ENCODE measurements at places on chromosomes 4 and X. TPM values are rescaled to one million over a fixed set of nuclear protein-coding genes. Genes with fewer than 3 reads are reported as not detected.

GRCh38 chr4:152738827-152739226, 40.7 kb downstream of the TIGD4 start:
- peak; percentile 3 for DNase-seq

- DNase-seq = no peak
Measured at GRCh38 chr4:36213977-36214376, 30.3 kb downstream of the ARAP2 start.

DNA sequence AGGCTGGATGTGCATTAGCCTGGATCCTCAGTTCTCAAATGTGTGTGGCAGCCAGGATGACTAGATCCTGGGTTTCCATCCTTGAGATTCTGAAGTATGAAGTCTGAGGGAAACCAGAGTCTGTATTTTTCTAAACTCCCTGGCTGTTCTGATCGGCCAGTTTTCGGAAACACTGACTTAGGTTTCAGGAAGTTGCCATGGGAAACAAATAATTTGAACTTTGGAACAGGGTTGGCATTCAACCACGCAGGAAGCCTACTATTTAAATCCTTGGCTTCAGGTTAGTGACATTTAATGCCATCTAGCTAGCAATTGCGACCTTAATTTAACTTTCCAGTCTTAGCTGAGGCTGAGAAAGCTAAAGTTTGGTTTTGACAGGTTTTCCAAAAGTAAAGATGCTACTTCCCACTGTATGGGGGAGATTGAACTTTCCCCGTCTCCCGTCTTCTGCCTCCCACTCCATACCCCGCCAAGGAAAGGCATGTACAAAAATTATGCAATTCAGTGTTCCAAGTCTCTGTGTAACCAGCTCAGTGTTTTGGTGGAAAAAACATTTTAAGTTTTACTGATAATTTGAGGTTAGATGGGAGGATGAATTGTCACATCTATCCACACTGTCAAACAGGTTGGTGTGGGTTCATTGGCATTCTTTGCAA, 67.6 kb downstream of the PDGFRA start:
- no peak for DNase-seq

GPR119 gene
- total RNA-seq = not detected

GRCh38 chr4:184568770-184569169, 80.5 kb downstream of the CASP3 start:
- DNase-seq = no peak

DNA sequence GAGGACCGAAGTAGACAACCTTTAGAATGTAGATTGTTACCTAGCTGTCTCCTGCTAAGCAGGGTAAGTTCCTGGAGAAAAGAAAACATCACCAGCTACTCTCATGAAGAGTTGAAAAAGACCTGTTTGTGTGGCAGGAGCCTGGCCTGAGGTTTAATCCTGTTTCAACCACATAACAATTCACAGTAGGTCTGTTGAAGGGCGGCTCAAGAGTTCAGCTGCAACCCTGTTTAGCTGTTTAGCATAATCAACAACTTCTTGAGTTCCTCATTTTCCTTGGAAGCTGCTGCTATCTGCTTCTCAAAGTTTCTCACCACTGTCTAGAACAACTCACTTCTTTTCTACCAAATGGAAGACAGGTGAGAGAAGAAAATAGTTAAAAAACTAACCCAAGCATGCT, 170.4 kb upstream of the TET2 start:
- DNase-seq = no peak

DNA sequence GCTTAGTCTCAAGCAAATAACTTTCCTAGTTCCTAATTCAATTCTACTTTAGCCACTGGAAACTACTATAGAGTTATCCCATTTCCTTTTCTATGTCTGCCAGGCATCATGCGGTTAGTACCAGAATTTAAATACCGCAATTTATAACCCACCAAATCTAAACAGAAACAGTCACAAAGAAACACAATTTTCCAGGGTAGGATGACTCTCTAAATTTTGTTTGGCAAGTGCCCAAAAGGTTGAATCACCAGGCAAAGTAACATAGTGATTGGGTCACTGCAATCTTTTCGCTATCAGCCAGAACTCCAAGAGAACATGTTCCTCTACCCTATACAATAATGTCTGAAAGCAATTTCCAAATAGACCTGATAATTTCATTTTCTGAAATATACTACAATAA, 240.2 kb upstream of the GRIA3 start:
- no peak for DNase-seq

DNA sequence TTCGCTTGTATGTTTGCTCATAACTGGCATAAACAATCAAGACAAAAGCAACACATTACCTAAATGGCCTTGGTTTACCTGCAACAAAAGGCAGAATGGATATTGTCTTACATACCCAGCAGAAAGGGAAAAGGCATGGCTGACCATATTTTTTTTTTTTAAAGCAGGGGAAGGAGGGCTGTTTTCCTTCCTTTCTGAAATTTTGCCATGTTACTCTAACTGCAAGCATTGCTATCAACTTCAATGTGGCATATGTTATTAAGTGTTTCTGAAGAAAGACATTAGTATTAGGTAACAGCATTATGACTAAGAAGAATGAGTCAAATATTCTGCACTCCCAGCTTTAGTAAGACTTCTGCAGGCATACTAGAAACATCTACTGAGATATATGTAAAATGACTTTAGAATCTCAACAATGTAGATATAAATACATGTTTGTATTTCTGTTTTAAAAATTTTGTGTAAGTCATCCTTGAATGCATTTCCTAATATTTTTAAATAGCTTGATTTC, 512.6 kb upstream of the FAM241A start:
- no peak for DNase-seq

HERC6 gene
- 53.3 TPM for total RNA-seq

GRCh38 chr4:113998531-113998930, 19.1 kb upstream of the ARSJ start:
- no peak for DNase-seq

DNA sequence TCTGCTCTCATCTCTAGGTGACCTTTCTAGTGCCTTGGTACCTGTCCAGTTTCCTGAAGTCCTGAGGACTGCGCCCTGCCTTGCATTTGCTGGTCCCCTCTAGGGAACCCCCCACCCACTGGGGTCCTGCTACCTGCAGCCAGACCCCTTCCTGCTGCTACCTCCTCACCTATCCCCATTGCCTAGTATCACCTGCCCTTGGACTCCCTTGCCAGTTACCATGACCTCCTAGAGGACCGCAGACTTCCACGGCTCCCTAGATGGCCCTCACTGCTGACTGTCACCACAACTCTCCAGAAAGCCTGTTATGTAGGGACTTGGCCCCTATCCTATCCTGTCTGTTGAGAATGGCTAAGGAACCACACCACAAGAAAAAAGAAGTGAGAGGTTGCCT, 166.6 kb downstream of the EFNB1 start:
- DNase-seq = no peak

CT55 gene
- not detected for total RNA-seq

CXXC4 gene
- total RNA-seq = 1.3 TPM

HSFX3 gene
- not detected for total RNA-seq

SAGE1 gene
- total RNA-seq = not detected

DNA sequence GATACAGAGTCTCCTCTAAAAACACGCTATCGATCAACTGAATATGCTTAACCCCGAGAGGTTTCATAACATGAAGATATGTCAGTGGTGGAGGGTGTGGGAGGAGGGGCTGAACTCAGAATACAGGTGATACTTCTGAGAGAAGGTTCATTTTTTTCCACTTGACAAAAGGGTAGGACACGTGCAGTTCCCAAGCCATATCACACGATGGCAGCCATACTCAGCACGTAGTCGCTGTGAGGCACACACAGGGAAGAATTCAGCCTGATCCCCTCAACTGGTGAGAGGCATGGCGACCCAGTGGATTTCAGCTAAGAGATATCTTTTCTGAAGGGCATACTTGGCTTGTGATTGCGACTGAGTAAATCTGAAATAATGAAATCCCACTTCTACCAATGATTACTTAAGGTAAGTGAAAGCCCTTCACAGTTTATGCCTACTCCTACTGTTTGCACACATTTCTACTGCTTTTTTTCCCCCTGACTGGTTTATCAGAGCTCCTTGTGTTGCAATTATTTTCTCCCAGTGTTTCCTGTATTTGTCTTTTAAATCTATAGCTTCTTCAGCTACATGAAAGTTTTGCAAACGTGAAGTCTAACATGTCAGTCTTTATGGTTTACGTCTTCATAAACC, 133.1 kb downstream of the CORIN start:
- peak; percentile 42 for DNase-seq

- no peak for DNase-seq
Measured at GRCh38 chrX:115339441-115340025, 50.0 kb downstream of the LUZP4 start.

DNA sequence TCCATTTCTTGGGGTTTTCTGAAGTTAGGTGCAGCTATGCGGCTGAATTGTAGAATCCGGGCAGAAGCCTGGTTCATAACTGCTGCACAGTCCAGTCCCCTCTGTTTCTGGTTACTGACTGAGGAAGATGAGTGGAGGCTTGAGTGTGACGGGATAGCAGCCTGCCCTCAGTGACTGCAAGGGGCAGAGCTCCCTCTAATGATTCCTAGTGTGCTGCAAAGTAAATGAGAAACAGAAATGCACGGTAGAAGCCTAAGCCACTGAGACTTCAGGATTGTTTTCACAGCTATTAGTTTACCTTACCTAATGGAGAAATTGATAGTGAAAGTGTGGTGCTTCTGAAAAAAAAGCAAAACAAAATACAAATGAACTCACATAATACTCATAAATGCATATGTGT, 189.2 kb downstream of the GPM6A start:
- no peak for DNase-seq

- no peak for DNase-seq
Measured at GRCh38 chrX:102627640-102628039, 23.6 kb upstream of the GPRASP1 start.

DNA sequence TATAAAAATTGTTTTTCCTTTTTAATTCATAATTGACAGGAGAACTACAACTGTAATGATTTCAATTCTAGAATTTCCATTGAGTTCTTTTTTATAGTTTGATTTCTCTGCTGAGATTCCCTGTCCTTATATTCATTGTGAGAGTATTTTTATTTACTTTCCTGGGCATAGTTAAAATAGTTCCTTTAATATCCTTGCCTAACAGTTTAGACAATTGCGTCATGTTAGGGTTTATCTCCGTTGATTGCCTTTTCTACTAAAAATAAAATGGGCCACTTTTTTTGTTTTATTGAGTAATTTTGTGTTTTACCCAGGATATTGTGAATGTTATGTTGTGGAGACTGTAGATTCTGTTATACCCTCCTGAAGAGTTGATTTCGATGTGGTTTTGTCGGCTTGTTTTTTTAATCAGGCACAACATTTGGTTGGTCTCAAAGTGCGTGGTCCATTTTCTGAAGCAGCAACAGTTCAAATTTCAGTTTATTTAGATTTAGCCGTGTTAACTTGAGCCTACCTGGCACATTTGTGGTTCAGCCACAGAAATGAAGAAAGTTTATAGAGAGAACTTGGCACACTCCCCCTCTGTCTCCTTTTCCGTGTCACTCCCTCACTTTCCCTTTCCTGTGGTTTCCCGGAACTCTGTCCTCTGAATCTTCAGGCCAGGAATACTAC, 16.0 kb upstream of the PRRG1 start:
- no peak for DNase-seq

CLIC2 gene
- total RNA-seq = 0.59 TPM

GRCh38 chr4:54099748-54100574, at the start of gene GSX2:
Gene GSX2, plus strand, starts transcription at chr4:54100163. Its CDS starts 182 bp downstream, at chr4:54100345.
- DNase-seq = peak; percentile 9

MAGEA4 gene
- not detected for total RNA-seq

DNA sequence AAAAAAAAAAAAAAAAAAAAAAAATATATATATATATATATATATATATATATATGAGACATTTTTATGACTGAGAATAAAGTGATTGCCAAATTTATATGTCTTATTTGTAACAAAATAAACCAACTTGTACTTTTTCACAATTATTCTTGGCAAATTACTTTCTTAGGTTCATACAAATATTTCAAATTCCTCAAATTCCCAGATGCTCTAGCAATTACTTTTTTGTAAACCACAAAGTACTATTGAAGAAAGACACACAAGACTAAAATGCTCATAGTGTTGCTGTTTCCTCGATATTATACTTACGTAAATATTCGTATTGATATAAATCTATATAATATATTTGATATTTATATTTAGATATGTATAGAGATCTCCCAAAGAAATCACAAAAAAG, 390.0 kb downstream of the FAT4 start:
- no peak for DNase-seq

GRCh38 chr4:158444621-158445020, 77.1 kb upstream of the RXFP1 start:
- no peak for DNase-seq

DNA sequence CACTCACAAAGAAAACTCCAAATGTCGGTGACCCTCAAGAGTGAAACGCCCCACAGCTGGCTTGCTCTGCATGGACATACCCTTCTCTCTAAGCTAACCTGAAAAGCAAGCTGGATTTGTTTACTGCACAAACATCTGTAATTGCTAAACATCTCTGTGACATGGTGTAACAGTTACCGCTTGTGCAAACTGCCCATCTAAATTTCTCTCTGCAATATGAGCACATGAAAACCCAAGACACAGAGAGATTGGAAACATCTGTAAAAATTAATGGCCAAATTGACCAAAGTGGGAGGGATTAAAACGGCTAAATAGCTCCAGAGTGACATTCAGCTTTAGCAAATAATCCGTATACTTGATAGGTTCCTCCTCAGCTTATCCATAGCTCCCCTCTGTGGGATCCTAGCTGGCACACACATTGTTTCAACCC, 155.0 kb upstream of the MAP3K15 start:
- no peak for DNase-seq

DNA sequence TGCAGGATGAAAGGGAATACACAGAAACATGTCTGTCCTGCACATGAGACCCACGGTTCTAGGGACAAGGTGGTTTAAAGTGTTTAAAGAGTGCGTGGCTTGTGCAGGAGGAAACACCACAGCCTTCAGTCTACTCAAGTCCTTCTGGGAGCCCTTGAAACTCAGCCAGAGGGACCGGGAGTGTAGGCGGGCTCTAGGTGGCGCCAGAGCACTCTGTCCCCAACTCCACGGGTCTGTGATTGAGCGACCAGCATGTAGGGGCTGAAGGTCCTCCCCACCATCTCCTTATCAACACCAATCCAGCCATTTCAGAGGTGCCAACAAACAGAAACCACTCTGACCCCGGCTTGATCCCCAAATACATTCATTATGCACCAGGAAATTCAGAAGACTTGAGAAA, 82.0 kb upstream of the CLDN34 start:
- DNase-seq = peak; percentile 77

DNA sequence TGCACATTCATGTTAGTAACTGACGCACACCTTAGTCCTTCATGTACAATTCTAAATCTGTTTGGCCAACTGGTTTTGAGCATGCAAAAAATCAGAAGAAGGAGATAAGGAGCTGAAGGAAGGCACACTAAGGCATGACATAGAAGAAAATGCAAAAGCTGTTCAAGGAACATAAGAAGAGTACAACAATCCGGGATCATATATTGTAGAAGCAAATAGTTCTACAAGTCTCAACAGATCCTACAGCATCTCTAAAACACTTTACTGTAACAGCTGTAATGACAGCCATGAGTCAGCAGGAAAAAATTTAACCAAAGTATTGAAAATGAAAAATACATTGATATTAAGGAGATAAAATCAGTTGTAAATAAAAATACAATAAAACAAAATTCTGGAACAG, 57.7 kb downstream of the KLHL13 start:
- DNase-seq = no peak

CNOT6L gene
- 27.1 TPM for total RNA-seq

ADRA2C gene
- total RNA-seq = 3.4 TPM

All from Calu3 (cell line).